Sigmoid colon (tissue), 7 donors: ENCODE measurements at places on chromosomes 5 and 9. TPM values are rescaled to one million over a fixed set of nuclear protein-coding genes. Genes with fewer than 3 reads are reported as not detected.

GRCh38 chr5:113897748-113898147 is 384.3 kb downstream of the YTHDC2 start:
- H3K4me1 ChIP-seq = no peaks in the 10 kb centered on the region
- no peak overlapping the region for H3K27ac ChIP-seq
- H3K4me3 ChIP-seq = no peak overlapping the region
- H3K27me3 ChIP-seq = no peaks in the 10 kb centered on the region
- H3K36me3 ChIP-seq = no peaks in the 10 kb centered on the region
- DNase-seq = no peak

- no peak overlapping the region for H3K4me3 ChIP-seq
- DNase-seq = no peak
- no peaks in the 10 kb centered on the region for H3K36me3 ChIP-seq
- H3K4me1 ChIP-seq = no peaks in the 10 kb centered on the region
- no peaks in the 10 kb centered on the region for H3K27me3 ChIP-seq
- no peak overlapping the region for H3K27ac ChIP-seq
Measured at GRCh38 chr9:6893350-6894131, 135.8 kb downstream of the KDM4C start.

DNA sequence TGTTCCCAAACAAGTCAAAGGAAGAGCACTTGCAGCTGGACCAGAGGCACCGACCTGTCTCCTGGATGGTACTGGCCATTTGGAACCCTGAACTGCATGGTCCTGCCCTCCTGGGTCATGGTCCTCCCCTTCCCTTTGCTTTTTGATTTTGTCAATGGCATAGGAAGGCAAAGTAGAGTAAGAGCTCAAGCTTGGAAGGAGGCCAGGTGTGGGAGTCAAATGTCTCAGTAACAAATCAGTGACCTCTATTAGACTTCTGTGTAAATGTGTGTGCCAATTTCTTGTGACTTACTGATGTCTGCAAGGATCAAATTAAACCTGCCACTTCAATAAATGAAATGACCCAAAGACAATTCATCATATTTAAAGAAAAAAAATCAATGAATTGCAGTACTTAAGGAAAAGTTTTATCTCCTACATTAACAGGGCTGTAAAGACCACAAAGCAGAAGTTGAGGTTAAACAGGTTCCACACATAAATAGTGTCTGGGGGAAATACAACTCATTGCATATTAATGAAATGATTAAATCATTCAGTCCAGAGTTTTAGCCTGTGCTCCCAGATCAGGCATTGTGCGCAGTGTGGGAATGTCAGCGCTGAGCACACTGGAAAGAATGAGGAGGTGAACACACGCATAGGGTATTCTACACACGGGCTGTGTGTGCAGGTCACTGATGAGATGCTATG is 32.7 kb downstream of the OSMR start:
- no peaks in the 10 kb centered on the region for H3K27me3 ChIP-seq
- DNase-seq = no peak
- H3K4me3 ChIP-seq = no peak overlapping the region
- H3K36me3 ChIP-seq = peaks cover 22% of the 10 kb centered on the region

- H3K27me3 ChIP-seq = no peaks in the 10 kb centered on the region
- no peaks in the 10 kb centered on the region for H3K4me1 ChIP-seq
- H3K36me3 ChIP-seq = peaks cover 5% of the 10 kb centered on the region
- no peak overlapping the region for H3K4me3 ChIP-seq
Measured at GRCh38 chr9:37209431-37210386, 89.3 kb downstream of the ZCCHC7 start.

- peak overlapping the region; percentile 95 for H3K27ac ChIP-seq
- peak overlapping the region; percentile 39 for H3K4me3 ChIP-seq
- H3K27me3 ChIP-seq = no peaks in the 10 kb centered on the region
- no peaks in the 10 kb centered on the region for H3K36me3 ChIP-seq
Measured at GRCh38 chr9:87148331-87149104, 201.2 kb upstream of the GAS1 start.

The CFAP90 gene
- not detected for total RNA-seq
